ENCODE measurements at places on chromosomes 5 and 9. TPM values are rescaled to one million over a fixed set of nuclear protein-coding genes. Genes with fewer than 3 reads are reported as not detected.

Gene TMEM8B
- 2.2 TPM for total RNA-seq

Gene TRIM14
- 17.5 TPM for total RNA-seq

Gene NIPBL
- 56.9 TPM for total RNA-seq

Gene DNM1
- total RNA-seq, result 11.4 TPM

Gene MUSK
- 0.56 TPM for total RNA-seq

Gene SOHLH1
- total RNA-seq, result not detected

Gene CDKN2B
- 37.6 TPM for total RNA-seq

Gene NSA2
- total RNA-seq, result 128 TPM

Gene IL5
- not detected for total RNA-seq

- DNase-seq, result no peak
Observed at GRCh38 chr5:67065696-67066095, 130.9 kb downstream of the CD180 start.

GRCh38 chr5:19531374-19531952, 456.5 kb downstream of the CDH18 start:
- DNase-seq, result peak; percentile 35

DNA sequence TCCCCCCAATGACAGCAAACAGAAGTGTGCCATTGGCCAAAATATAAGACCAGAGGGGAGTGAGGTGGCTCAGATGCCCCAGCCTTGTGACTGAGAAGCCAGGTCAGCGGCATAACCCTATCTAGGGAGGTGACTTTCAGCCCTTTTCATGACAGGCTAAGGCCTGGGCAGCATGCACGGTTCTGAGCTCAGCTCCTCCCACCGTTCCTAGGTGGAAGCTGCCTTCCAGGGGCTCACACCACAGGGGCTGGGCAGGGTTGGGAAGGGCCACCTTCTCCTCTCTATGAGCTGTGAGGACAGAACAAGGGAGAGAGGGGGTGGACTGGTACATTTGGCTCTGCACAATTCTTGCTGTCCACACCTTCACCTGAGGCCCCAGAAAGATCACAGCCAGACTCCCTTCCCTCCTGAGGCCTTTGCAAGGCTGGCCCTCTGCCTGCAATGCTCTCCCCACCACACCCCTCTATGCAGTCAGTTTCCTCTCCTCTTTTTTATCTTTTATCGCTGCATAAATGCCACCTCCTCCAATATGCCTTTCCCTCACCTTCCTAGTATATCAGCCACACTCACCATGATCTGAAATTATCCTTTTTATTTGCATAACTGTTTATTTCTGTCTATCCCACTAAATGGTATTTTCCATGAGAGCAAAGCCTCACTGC, 5.1 kb upstream of the EGR1 start:
- DNase-seq, result no peak

DNA sequence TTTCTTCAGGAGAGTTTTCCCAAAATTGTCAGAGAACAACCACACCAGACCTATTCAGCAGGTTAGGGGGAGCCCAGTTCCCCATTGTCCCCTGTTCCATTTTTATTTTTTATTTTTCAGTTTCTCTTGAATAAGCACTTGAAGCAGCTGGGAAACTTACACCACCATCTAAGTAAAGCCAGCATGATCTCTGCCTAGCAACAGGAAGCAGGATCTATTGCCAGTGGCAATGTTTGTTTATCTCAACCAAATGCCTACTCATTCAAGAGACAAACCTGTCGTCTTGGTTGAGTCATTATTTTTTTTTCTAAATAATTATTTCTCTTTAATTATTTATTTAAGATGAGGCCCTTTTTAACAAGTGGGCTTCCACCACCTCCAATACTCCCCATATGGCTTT, 379.3 kb downstream of the PLK2 start:
- no peak for DNase-seq

DNA sequence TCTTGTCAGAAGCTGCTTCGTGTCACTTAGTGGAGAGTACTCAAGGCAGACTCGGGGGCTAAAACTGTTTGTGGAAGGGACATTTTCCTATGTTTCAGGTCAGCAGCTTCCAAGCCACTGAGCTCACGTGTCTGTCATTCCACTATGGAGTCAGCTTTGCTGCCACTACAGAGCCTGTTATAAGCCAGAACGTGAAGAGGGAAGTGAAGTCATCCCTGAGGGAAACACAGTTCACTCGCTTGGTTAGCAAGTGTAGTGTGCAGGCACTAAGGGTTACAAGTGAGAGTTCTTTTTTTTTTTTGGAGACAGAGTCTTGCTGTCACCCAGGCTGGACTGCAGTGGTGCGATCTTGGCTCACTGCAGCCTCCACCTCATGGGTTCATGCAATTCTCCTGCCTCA, 24.5 kb upstream of the LTC4S start:
- no peak for DNase-seq

- DNase-seq, result no peak
Observed at GRCh38 chr9:80028501-80028900, 456.7 kb downstream of the TLE4 start.

GRCh38 chr9:34590381-34591247, 1.1 kb upstream of the CNTFR start:
- peak; percentile 90 for DNase-seq

DNA sequence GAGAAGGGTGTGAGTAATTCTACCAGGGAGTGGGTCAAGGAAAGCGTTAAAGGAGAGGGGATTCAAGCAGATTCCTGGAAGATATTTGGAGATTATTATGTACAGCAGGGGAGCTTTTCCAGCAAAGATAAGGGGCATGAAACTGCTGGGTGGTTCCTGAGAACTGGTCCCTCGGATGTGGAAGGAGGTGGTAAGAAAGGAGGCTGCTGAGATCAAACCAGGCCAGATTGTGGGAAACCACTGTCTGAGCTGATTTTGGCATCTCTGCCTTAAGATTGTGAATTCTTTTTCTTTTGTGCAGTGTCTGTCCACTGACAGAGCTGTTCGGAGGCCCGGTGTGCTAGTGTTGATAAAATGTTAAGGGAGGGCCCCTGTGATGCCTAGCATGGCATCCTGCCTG, 45.4 kb downstream of the SNX30 start:
- DNase-seq, result no peak

DNA sequence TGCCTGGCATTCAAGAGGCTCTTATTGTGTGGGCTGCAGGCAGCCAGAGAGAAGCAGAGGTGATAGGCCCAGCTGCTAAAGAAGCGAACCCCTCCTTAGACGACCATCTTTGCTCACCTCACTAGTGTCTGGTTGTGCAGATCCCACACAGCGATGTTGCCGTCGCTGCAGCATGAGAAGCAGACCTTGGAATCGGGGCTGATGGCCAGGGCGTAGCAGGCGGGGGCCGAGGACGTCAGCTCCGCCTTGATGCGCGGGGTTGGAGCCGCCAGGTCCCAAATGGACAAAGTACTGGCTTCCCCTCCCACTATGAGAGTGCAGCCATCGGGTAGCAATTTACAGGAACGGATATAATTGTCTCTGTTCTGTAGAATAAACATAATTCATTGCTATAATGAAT, 98.7 kb downstream of the TLE1 start:
- DNase-seq, result no peak

DNA sequence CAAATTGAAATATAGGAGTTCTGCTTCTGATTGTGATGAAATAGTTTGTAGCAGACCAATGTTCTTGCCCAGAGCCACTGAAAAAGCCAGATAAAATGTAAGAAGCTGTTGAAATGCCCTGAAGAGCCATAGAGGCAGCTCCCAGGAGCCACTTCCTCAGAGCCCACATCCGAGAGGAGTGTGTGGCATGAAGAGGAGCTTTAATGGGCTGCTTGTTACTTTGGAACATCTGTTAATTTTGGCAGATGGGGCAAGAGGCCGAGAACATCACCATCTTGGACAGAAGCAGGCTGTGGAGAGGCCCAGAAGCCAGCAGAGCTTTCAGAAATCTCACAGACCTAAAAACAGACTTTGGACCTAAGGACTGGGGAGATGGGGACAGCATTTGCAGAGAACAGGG, 370.8 kb downstream of the GADD45G start:
- no peak for DNase-seq

DNA sequence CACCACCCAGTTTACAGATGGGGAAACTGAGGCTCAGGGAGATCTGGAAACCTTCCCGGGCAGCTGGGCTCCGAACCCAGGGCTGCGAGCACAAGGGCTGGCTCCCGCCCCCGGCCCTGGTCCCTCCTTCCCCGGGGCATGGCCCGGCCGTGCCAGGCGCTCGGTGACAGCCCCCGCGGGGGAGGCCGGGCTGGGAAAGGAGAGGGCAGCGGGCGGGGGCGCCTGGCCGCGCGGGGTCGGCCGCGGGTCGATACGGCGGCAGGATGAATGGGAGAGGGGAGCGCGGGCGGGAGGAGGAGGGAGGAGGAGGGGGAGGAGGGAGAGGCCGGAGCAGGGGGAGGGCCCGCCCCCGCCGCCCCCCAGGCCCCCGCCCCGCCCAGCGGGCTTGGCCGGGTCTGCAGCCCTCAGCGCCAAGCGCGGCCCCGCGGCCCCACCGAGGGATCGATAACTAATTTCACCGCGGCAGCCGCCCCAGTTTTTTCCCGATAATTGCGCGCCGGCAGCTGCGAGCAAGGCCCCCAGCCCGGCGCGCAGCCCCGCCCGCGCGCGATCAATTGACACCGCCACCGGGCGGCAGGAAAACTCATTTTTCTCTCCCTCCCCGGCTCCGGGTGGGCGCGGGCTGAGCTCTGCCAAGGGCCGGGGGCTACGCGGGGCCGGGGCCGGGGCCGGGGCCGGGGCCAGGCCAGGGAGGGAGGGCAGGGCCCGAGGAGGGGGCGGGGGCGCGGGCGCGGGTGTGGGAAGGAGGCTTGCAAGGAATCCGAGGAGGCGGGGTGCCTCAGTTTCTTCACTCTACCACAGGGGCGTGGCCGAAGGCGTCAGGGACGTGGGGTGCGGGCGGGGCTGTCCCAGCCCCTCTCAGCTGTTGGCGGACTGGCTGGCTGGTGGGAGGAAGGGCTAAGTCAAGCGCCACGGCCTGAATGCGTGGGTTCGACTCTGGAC, 52.1 kb downstream of the C9orf50 start:
- DNase-seq, result no peak

DNA sequence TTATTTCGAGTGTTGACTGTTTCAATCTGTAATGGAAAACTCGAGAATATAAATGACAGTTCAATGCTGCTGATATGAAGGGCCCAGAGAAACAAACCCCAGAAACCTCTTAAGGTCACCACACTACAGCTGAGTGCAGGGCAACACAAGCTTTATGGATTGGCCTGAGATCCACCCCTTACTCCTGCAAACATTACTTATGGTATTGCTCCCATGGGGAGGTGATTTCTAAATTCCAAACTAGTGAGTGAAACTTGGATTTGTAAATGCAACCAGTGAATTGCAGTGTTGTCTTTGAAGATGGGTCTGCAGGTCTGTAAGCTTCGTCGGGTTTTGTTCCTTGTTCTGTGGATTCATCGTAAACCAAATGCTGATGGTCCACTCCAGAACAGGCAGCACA, 85.4 kb downstream of the NTRK2 start:
- no peak for DNase-seq

- DNase-seq, result no peak
Observed at GRCh38 chr5:161676103-161676502, 9.4 kb upstream of the GABRA6 start.

DNA sequence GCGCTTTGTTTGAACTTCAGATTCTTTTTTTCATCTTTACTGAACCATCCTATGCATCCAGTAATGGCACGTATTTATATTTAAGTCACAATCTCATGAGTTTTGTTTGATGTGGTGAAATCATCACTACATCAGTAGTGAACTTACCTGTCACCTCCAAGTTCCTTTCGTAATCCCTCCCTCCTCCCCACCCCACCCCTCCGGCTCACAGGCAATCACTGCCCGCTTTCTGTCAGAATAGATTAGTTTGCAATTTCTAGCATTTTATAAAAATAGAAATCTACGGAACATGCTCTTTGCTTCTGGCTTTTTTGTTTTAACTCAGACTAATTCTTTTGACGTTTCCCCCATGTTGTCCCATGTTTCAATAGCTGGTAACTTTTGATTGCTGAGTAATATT, 305.4 kb upstream of the IRX4 start:
- no peak for DNase-seq

GRCh38 chr5:55969956-55970355, 24.8 kb downstream of the IL6ST start:
- DNase-seq, result no peak

GRCh38 chr5:75152860-75153259, 83.8 kb downstream of the ANKRD31 start:
- DNase-seq, result no peak

DNA sequence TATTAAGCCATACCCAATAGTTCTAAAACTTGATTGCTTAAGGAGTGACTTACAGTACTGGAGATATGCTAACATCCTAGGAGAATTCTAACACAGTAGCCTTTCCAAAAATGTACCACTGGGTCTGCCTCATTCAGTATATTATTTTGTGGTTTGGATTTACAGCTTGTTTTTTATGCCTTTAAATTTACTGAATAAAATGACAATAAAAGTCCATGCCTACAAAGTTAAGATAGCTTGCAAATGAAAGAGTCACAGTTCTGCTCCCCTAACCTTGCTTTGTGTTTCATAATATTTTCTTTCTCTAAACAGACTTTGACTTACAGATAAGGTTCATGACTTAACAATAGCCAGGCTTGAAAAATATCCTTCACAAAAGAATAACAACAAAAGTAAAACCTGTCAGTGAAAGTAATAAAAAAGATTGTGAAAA, 951.1 kb upstream of the NUDT12 start:
- DNase-seq, result no peak

- DNase-seq, result no peak
Observed at GRCh38 chr5:149018909-149019443, 43.9 kb downstream of the SH3TC2 start.

DNA sequence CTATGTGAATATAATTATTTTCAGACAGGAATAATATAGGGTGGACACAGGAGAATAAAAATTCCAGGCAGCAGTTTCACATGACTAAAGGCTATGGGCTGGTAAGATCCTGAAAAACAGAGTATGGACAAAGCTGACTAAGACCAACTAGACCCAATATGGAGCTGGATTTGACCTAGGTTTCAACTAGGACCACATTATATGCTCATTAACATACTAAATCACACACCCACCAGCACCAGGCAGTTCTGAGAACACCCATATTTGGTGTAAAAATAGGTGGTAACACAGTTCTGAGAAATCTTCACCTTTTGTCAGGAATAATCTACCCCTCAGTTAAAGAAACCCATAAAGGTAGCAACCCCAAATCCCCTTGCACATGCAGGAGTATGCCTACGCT, 64.7 kb downstream of the MAPKAP1 start:
- no peak for DNase-seq

All from lower leg skin (tissue), 4 donors.